ENCODE measurements at places on chromosomes 6 and 20.
A peak's percentile ranks its signal among the peaks of the same experiment; 100 is the strongest.

GRCh38 chr6:110619275-110619908 lies 143.0 kb upstream of the SLC22A16 start:
- no peak for DNase-seq

GRCh38 chr20:1478566-1478965 lies 11.9 kb upstream of the NSFL1C start:
- DNase-seq: peak; percentile 36

- no peak for DNase-seq
These were observed 133.9 kb upstream of the PTPRT start for GRCh38 chr20:43323592-43323991.

DNA sequence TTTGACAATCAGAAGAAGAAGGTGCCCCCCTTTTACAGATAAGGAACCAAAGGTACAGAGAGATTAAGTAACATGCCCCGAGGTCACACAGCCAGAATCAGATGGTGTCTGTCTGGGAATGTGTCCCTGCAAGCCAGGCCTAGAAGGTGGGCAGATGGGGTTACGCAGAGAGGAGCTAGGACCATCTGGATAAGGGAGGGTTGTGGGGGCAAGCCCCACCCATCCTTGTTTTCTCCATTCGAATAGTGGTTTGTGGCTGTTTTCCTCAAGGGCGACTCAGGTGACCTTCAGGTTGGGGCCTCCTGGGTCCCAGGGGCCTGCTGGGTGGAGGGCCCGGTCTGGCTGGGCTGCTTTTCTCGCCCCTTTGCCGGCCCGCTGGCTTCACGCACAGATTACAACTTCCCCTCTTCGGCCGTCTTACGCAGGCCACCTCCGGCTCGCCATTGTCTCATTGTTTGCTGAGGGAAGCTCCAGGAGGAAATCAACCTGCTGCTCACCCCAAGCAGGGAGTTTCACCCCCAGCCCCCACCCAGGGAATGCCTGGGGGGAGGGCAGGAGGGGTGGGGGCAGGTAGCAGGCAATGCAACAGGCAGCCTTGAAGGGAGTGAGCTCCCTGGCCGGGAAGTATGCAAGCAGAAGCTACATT lies 30.8 kb upstream of the CSNK2A1 start:
- DNase-seq: no peak

GRCh38 chr6:16669227-16669626 lies 92.0 kb downstream of the ATXN1 start:
- peak; percentile 86 for DNase-seq

- no peak for DNase-seq
These were observed 246.0 kb downstream of the PHACTR1 start for GRCh38 chr6:12962529-12962928.

- DNase-seq: peak; percentile 31
These were observed 61.3 kb downstream of the BMP6 start for GRCh38 chr6:7787137-7787608.

DNA sequence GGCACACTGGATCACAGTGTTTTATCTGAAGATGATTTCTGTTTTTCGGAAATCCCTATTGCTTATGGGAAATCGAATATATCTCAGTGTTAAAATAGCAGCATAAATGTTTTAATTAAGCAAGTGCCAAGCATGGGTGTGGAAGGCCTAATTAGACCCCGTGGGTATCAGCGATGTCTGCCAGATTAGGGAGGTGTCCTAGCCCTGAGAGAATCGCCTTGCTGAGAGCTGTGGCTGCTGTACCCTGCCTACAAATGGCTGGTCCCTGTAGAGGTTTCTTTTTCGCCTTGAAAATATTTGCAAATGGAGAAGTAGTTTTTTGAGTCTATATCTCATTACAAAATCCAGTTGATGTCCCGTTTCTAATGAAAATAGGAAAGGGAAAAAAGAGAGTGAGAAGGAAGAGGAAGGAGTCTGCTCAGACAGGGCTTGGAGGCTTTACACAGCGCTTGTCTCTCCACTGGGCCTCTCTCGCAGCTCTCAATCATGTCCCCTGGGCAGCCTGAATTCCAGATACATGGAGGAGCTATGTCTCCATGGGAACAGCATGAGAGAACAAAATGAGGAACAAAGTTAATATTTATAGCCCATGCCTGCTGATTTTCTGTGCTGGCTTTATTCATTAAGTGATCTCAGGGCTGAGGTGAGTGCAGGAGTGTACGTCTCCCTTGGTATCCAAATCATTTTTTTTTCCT lies 35.2 kb upstream of the BCLAF1 start:
- DNase-seq: no peak

GRCh38 chr6:147566244-147566898 lies 57.9 kb downstream of the SAMD5 start:
- no peak for DNase-seq
